ENCODE measurements at places on chromosomes 11 and 22. TPM values are rescaled to one million over a fixed set of nuclear protein-coding genes. Genes with fewer than 3 reads are reported as not detected.

- DNase-seq = no peak
Observed at GRCh38 chr11:67435727-67436458, 1.6 kb downstream of the PTPRCAP start.

DNA sequence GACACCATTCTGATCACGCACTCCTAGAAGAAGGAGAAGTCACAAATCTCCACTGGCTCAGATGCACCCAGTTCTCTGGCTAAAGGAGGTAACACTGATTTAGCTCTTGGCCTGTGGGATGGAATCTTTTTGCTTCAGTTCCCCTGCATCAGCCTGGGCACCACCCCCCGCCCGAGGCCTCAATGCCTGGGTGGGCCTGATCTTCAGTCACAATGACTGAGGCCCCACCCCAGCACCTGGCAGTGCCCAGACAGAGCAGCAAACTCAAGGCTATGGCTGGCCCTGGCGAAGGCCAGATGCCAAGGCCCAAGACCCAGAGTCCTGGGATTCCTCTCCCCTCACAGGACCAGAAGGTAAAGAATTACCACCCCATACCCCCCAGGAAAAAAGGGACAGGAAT, 5.0 kb downstream of the CYB561A3 start:
- DNase-seq = no peak

Gene GAL3ST3
- not detected for total RNA-seq

DNA sequence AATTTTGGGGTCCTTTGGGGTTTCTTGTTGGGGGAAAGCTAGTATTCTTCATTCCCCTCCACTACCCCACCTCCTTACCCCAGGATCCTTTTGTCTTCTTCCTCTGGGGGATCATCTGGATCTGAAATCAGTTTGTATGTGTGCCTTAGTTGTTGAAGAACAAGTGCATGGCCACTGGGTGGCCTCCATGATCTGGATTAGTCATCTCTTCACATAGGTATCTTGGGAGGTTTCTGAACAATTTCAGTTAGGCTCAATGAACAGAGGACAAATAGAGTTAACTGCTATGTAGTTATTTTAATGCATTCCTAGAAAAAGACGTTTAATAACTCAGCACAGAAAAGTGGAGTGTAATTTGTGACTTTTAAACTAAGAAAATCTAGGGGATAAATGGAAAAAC, 7.1 kb upstream of the VWA5A start:
- DNase-seq = no peak

DNA sequence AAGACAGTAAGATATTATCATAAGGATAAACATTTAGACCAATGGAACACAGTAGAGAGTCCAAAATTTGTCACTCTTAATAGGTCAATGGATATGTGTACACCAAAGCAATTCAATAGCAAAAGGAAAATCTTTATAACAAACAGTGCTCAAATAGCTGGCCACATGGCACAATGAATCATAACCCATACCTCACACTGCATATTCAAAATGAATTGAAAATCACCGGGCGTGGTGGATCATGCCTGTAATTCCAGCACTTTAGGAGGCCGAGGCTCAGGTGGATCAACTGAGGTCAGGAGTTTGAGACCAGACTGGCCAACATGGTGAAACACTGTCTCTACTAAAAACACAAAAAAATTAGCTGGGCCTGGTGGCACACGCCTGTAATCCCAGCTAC, 8.4 kb downstream of the SNX32 start:
- no peak for DNase-seq

DNA sequence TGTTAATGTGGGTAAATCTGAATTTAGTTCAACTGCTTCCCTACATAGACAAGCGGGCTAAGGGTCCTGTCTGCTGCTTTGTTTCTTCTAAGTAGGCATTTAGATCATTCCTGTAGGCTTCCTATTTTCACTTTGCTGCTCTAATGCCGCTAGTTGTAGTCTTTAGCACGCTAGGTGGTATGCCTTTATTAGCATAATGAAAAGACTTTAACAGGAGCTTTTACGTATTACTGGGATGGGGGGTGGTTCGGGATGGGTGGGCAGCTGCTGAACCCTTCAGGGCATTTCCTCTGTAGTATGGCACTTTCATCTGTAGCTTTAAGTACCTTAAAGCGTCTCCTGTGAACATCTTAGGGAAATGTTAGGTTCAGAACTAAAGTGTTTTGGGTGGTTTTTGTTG, 85.3 kb downstream of the GGT1 start:
- no peak for DNase-seq

DNA sequence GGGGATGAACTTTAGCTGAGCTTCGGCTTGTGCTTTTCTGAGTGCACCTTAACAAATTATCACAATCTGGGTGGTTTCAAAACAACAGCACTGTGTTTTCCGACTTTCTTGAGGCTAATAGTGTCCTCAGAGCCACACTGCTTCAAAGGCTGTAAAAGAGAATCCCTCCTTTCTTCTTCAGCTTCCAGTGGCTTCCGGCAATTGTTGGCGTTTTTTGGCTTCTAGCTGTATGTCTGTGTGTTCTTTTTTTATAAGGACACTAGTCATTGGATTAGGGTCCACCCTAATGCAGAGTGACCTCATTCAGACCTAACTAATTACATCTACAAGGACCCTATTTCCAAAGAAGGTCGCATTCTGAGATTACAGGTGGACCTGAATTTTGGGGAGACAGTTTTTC, 30.6 kb downstream of the KIAA1671 start:
- DNase-seq = no peak

Gene SCGB1A1
- not detected for total RNA-seq

DNA sequence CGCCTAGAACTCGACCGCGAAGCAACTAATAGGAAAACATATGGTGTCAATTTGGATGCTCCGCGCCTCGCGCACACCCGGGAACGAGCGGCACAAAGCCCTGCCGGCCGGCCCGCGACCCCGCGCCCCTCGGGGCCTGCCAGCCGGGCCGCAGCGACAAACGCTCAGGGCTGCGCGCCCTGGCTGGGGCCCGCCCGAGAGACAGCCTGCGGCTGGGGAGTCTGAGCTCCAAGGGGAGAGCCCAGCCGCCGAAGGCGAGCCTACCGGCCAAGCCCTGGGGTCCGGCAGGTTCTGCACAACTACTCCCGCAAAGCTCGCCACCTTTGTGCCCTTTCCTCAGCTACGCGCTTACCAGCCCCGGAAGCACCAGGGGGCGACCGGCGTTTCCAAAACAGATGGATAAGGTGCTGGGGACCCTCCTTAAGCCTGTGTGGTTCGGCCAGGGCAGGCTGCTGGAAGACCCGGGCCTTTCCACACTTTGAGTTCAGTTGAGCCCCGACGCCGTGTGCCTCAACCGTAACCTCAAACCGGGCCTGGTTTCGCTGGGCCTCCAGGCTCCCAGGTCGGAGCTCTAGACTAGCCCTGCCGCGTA, 6.0 kb downstream of the PAX6 start:
- peak; percentile 69 for DNase-seq

DNA sequence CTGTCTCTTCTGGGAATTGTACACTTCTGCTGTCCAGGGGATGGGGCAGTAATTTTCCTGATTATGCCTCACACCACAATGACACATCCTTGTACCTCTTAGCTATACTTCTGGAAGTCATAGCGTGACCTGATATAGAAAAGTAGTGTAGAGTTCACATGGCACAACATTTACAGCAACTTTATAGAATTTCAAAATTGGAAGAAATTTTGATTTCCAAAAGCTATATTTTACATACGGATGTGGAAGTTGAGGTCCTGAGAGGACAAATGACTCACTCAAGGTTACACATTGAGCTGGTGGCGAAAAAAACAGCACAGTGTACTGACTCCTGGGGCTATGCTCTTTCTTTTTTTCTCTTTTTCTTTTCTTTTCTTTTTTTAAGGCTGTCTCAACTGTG, 6.3 kb upstream of the CYP2R1 start:
- no peak for DNase-seq

GRCh38 chr11:113462830-113463229, 12.4 kb downstream of the DRD2 start:
- DNase-seq = no peak

Gene ZNF143
- total RNA-seq = 44.2 TPM

Gene PRDX5
- 172 TPM for total RNA-seq

Gene TMA7B
- not detected for total RNA-seq

GRCh38 chr11:35933320-35933871, 10.5 kb upstream of the LDLRAD3 start:
- no peak for DNase-seq

Measured in lower leg skin (tissue), 4 donors.